Activated CD4-positive, alpha-beta T cell treated with anti-CD3 and anti-CD28 coated beads, Interleukin-10, Interleukin-2, amounts not matched to agents 100 ng/mL and 50 ng/mL, durations not matched to agents 16 hours and 8 hours (primary cell): ENCODE measurements at places on chromosomes 7 and 10.

DNA sequence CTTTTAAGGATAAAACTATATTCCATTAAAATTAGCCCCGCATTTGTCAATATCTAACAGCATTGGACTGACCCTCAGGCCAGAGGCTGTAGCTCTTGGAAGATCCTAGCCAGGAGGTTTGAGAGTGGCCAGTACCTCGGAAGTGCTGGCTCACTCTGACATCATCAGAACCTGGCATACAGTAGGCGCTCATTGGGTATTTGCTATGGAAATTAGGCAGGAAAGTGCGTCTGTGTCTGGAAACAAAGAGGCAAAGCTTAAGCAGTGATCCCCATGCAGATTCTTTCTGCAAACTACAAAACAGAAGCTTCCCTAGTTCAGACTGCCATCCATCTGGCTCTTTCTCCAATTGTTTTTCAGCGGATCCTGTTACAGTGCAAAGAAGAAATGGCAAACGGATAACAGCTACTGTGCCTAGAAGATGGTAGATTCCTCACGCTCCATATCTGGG, 1.7 kb upstream of the PRKCQ start:
- DNase-seq = peak; percentile 67

DNA sequence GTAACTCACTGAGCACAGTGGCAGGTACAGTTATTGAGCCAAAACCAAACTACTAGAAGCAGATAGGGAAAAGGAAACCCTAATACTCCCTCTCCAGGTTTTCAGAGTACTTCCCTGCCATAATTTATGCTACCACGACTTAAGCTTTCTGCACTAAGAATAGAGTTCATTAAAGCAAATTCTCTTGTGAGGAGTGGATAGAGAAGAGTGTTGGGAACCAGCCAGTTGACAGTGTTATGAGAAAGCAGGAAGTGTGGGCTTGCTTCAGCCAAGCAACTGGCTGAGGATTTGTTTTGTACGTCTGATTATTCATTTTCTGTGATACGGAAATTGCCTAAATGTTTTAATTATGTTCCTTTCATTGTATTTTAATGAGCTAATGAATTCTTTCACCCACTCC, 280.5 kb downstream of the KIF20B start:
- no peak for DNase-seq

DNA sequence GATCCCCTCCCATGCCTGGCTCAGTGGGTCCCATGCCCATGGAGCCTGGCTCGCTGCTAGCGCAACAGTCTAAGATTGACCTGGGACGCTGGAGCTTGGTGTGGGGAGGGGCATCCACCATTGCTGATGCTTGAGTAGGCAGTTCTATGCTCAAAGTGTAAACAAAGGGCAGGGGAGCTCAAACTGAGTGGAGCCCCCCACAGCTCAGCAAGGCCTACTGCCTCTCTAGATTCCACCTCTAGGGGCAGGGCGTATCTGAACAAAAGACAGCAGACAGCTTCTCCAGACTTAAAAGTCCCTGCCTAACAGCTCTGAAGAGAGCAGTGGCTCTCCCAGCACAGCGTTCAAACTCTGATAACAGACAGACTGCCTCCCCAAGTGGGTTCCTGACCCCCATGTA, 31.2 kb upstream of the FFAR4 start:
- DNase-seq = no peak

DNA sequence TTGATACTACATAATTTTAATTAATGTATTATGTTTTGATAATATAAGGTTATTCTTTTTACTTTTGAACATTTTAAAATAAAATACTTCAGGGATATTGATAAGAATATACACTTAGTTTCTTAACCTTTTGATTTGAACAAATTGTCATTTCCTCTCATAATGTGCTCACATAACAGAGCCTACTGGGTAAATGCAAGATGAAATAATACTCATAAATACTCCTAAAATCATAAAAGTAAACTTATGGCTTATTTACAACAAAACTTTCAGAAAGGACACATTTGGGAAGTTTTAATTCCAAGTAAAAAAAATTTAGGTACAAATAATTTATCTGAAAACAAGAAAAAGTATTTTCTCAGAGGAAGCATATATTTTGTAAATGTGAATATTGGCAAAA, 101.6 kb upstream of the ABCB5 start:
- no peak for DNase-seq

- peak; percentile 38 for DNase-seq
These were observed 102.6 kb downstream of the SH3PXD2A start for GRCh38 chr10:103752680-103753248.
